CD4-positive, alpha-beta T cell treated with Interleukin-10 for 1 hour (primary cell): ENCODE measurements at places on chromosomes 13 and 19.

- no peak for DNase-seq
Observed at GRCh38 chr13:34777914-34778303, 164.2 kb upstream of the NBEA start.

GRCh38 chr13:72146816-72147215 is 279.8 kb upstream of the DACH1 start:
- no peak for DNase-seq

DNA sequence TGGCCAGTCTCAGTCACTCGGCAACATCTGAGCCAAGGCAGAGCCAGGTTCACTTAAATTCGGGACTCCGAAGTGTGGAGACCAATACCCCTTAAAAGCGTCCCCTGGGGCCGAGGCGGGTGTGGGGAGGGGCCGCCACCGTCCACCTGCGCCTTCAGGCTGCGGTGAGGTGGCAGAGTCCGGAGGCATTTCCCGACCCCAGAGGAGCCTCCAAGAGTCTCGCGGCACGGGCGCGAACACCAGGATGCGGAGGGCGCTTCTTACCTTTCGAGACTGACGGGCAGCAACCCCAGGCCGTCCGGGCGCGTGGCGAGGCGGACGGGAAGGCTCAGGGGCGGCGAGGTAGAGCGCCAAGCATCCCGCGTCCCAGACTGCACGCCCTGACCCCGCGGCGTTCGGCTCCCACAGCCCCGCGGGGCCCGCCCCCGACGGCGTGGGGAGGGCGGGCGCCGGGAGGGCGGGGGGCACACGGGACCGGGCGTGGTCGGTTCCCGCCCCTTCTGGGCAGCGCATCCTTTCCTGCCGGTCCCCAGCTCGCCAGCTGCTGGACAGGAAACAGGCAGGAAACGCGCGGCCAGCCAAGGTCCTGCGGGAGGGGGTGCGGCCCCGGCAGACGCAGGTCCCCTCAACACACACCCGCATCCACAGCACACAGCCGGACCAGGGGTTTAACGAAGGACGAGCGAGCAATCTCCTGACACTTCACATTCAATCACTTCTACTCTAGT is at the start of gene THSD1:
Gene THSD1, minus strand, starts transcription at position 406 of the 728 bp plus-strand sequence. CDS start 3,572 bp downstream, outside the sequence.
- DNase-seq: no peak

DNA sequence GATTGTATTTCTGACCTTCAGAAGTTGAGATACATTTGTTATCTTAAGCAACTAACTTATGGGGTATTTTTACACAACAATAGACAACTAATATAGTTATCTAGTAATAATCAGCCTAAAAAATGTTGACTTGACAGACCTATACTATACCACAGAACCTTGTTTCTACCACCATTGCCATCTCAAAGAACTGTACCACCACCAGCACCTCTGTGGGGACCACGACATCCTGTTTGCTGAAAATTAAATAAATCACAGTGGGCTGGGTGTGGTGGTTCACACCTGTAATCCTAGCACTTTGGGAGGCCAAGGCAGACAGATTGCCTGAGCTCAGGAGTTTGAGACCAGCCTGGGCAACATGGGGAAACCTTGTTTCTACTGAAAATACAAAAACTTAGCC is 24.0 kb downstream of the TSKS start:
- no peak for DNase-seq

DNA sequence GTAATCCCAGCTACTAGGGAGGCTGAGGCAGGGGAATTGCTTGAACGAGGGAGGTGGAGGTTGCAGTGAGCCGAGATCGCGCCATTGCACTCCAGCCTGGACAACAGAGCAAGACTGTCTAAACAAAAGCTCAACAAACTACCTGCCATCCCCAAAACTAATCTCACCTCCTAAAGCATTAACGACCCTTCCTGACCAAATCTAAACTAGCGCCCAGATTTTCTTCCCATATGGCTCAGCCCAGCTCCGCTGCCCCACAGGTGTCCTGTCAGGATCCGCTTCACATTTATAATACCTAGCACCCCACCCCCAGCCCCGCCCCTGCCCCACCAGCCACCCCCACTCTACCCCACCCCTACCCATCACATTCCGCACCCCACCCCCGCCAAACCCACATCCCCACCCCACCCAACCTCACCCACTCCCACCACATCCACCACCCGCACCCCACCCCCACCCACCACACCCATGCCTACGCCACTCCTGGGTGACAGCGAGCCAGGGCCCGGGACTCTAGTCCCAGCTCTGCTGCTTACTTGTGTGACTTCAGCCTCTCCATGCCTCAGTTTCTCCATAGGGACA is 599 bp downstream of the C19orf12 start:
- peak; percentile 74 for DNase-seq

GRCh38 chr19:48933382-48933932 is at the start of gene DHDH:
Gene DHDH (plus strand): TSS chr19:48933699. CDS start chr19:48933722, 23 bp downstream.
- DNase-seq: peak; percentile 93

- DNase-seq: no peak
Observed at GRCh38 chr19:45567609-45568008, 17.0 kb downstream of the OPA3 start.

DNA sequence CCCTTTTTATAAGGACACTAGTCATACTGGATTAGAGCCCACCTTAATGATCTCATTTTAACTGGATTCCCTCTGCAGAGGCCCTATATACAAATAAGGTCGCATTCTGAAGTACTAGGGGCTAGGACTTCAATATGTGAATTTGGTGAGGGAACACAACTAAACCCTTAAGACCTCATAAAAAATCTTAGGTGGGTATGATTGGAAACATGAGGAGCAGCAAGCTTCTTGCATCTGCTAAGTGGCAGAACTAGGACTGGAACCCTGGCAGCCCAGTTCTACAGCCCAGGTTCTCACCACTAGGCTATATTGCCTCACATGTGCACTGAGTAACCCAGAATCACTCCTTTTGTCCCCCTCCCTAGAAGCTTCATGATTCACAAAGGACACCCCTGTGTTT is 17.1 kb upstream of the GRWD1 start:
- no peak for DNase-seq

- peak; percentile 98 for DNase-seq
Observed at GRCh38 chr19:54448774-54449700, at the start of gene LENG8. Gene LENG8 (plus strand): TSS chr19:54449199. CDS start chr19:54451345, 2,146 bp downstream.

GRCh38 chr19:39211731-39212374 is 7.8 kb upstream of the SYCN start:
- no peak for DNase-seq

- no peak for DNase-seq
Observed at GRCh38 chr19:16206046-16206605, 8.4 kb downstream of the AP1M1 start.

- no peak for DNase-seq
Observed at GRCh38 chr13:51683597-51683996, 99.3 kb downstream of the WDFY2 start.
